ENCODE measurements at places on chromosomes 1 and 21. TPM values are rescaled to one million over a fixed set of nuclear protein-coding genes. Genes with fewer than 3 reads are reported as not detected.

RHD gene
- not detected for total RNA-seq

RNU1-4 gene
- 9,391 TPM for total RNA-seq

KCNA3 gene
- 0.24 TPM for total RNA-seq

COL16A1 gene
- 10.9 TPM for total RNA-seq

SLC2A5 gene
- 2.1 TPM for total RNA-seq

SYDE2 gene
- 21.4 TPM for total RNA-seq

DNAJC28 gene
- 5.7 TPM for total RNA-seq

AADACL3 gene
- total RNA-seq, result not detected

TCEA3 gene
- 72.7 TPM for total RNA-seq

NMNAT2 gene
- 2.1 TPM for total RNA-seq

WDR64 gene
- total RNA-seq, result not detected

DNA sequence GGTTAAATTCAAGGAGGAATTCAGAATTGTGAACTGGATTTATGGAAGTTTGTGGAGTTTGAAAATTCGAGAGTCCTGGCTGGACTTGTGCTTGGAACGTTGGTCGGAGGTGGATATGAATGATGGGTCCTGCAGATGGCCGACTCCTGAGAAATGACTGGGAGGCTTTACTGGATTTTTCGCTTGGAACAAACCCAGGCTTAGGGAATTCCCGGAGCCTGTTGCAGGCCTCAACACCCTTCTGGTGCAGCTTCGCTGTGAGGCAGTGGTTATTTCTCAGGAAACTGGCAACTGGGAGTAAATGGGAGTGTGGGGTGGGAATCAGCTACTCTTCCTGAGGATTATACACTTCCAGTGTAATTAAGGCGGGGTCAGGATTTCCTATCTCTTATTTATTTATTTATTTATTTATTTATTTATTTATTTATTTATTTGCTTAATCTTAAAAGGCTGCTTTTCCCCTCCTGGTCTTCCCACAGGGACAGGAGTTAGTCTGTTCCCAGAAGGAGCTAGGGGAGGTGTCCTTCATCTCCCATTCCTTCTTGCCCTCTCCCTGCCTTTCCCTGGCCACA is 21.1 kb downstream of the MAPKAPK2 start:
- peak; percentile 27 for DNase-seq

GRCh38 chr21:16841975-16842695 is 670.7 kb upstream of the CXADR start:
- DNase-seq, result no peak

- no peak for DNase-seq
Observed at GRCh38 chr1:33347650-33347992, 26.7 kb upstream of the A3GALT2 start.

DNA sequence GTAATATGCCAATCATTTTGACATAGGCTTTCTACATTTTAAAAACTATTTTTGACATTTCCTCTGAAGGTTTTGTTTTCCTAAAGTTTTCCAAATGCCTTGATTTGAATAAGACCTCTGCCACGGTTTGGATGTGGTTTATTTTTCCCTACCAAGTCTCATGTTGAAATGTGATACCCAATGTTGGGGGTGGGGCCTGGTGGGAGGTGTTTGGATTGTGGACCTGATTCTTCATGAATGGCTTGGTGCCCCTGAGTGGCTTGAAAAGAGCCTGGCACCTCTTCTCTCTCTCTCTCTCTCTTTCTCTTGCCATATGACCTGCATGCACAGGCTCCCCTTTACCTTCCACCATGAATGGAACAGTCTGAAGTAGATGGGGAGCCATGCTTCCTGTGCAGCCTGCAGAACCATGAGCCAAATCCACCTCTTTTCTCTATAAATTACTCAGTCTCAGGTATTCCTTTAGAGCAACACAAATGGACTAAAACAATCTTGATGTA is 14.8 kb downstream of the MMEL1 start:
- no peak for DNase-seq

DNA sequence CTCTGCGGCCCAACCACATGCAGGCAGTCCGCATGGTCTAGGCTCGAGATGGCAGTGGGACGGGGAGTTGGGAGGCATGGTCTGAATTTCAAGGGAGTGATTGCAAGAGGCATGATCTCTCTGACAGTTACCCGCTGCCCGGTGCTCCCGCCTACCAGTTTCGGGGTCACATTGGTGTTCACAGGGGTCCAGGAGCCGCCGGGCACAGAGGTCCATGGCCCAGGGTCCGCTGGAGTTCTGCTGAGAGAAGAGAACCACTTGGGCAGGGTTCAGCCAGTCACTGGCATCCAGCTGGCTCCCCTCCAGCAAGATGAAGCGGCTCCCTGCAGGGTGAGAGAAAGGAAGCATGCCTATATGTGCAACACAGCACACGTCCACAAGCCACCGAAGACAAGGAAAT is 141.3 kb downstream of the ASTN1 start:
- no peak for DNase-seq

DNA sequence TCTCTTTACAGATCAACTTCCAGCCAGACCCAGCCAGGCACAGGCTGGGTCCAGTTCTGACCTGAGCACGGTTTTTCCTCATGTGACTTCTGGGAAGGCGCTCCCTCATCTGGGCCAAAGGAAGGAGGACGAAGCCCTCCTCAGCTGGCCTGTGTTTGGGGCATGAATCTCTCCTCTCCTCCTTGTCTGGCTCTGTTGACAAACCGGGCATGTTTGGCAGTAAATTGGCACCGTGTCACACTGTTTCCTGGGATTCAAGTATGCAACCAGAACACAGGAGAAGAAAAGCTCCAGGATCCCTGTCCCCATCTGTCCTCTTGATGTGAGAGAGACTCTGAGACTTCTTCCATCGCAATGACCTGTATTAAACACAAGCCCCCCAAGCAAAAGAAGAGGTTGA is 18.3 kb downstream of the NECAP2 start:
- DNase-seq, result no peak

GRCh38 chr1:208177656-208178055 is 66.5 kb downstream of the PLXNA2 start:
- no peak for DNase-seq
